ENCODE measurements at places on chromosomes 4 and X.

GRCh38 chr4:150710770-150711375, 128.9 kb downstream of the MAB21L2 start:
- no peak for DNase-seq

DNA sequence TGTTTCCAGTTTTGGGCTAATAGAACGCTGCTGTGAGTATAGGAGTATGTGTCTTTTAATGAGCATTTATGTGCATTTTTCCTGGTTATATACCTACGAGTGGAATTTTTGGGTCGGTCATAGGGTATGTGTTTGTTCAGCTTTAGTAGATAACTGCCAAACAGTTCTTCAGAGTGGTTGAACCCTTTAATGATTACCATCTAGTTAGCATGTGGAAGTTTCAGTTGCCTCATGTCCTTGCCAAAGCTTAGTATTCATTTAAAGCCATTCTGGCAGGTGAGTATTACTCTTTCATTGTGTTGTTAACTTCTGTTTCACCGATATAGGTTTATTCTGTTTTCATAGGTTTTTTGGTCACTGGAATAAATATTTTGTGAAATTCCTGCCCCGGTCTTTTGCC, 229.1 kb downstream of the ARHGAP10 start:
- no peak for DNase-seq

- DNase-seq, result no peak
These were observed 79.8 kb downstream of the NYX start for GRCh38 chrX:41526925-41527324.

DNA sequence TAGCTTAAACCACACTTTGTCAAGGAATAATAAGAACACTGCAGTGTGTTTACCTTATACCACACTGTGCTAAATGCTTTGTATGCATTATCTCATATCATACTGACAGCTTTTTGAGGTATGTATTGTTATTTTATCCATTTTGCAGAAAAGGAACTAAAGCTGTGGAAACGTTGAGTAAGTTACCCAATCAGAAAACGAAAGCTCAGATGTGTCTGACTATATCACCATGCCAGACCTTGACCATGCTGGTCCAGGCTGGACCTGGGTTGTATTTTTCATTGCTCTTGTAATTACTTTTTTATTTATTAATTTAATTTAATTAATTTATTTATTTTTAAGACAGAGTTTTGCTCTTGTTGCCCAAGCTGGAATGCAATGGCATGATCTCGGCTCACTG, 2.1 kb downstream of the HSD17B11 start:
- no peak for DNase-seq

DNA sequence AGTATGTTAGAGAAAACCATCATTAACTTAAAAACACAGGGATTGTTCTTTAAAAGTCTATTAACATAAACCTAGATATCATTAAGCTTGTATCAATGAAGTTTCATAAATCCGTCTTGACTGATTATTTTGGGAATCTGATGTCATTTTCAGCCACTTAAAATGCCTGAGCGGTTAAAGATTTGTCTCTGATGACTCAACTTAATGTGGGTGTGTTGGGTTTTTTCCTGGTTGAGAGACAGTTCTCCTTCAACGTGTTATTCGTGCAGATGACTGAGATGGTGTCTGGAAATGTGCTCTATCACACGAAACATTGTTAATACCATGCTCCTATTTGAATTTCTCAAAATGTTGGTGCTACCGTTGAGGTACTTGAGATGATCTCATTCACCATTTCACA, 227.3 kb upstream of the TENM3 start:
- no peak for DNase-seq

DNA sequence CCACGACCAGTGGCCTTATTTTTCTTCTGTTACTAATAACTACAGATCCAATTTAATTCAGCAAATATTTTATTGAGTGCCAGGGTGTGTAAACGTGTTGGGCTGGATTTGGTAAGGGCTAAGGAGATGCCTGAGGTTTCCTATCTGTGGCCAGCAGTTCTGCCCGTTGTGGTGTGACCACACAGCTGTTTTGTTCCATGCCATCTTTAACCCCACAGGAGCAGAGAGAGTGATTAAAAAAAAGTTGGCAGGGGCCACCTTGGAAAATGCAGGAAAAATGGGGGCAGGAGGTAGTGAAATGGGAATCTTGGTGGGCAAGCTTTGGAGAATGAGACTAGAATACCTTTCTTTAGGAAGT, 1.1 kb downstream of the PLAC8 start:
- no peak for DNase-seq

GRCh38 chr4:159193046-159193620, 90.3 kb downstream of the RAPGEF2 start:
- DNase-seq, result no peak

GRCh38 chr4:103324811-103325210, 126.7 kb upstream of the CENPE start:
- no peak for DNase-seq

- no peak for DNase-seq
These were observed 165.0 kb downstream of the RBM46 start for GRCh38 chr4:154946113-154946512.

- no peak for DNase-seq
These were observed 616.9 kb downstream of the FSTL5 start for GRCh38 chr4:161546902-161547301.

- no peak for DNase-seq
These were observed 4.9 kb downstream of the UBA6 start for GRCh38 chr4:67696061-67696460.

GRCh38 chr4:40957281-40957680, 207.5 kb downstream of the NSUN7 start:
- no peak for DNase-seq

GRCh38 chr4:111923786-111924185, 221.5 kb upstream of the FAM241A start:
- DNase-seq, result no peak

DNA sequence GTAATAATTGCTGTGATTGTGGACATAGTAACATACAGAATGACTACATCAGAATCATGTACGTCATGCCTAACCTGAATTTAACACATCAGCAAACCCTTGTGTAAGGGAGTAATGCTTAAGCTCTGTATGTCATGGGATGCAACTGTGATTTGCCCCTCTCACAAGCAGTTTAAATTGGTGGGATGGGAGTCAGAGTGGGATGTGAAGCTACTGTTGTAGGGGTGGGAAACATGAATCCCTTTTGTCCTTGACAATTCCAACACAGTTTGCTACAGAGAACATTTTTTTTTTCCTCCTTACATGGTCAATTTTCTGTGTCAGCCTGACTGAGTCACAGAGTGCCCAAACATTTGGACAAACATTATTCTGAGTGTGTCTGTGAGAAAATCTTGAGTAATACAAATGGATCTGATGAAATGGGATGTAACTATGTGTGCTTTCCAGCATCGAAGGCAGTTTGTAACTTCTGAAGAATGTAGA, 392.8 kb downstream of the GPM6A start:
- DNase-seq, result no peak

DNA sequence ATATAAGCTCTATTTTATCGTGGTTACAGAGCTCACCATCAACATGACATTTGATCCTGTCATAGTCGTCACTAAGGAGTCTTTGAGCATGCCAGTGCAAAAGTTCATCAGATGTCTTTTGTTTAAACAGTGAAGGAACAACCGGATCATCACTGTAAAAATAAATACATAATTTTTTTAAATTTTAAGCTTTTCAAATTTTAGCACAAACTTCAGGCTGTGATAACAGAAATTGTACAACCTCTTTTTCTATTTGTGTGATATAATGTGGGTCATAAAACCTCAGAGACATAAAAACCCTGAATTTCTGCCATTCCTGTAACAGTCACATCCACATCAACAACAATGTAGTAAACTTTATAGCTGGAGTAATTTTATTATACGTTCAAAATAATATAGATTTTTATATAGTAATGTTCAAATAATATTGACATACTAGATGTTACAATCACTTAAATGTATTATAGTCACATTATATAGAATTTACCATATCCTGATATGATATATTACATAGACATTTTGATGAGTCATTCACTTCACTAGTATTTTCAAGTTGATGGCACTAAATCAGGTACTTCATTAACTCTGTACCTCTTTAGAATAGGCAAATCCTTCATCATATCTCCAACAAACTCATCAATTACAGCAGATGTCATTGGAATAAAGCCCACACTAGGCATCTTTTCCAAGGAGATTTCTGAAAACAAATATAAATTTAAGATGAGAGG, 47.7 kb downstream of the DDX60L start:
- no peak for DNase-seq

- DNase-seq, result no peak
These were observed 2.3 kb downstream of the P2RY4 start for GRCh38 chrX:70257423-70258288.

- DNase-seq, result no peak
These were observed 54.2 kb downstream of the PLAC1 start for GRCh38 chrX:134603806-134604700.

- no peak for DNase-seq
These were observed 72.4 kb downstream of the YIPF6 start for GRCh38 chrX:68571292-68571609.

DNA sequence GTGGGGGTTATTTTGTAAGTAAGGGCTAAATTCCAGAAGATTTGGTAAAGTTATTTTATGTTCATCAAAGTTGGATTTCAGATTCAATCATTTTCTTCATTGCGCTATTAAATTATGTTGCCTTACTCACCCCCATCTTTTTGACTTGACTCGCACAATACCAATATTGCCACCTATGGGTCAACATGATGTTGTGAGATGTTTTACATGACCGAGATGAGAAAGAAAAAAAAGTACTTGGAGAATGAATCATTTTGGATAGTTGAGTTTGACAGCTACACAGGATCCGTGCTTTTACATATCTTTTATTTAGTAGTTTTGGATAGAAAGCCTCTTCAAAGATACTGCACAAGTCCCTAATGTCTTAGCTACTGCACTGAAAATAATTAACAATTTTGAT, 224.2 kb upstream of the EMCN start:
- DNase-seq, result no peak

DNA sequence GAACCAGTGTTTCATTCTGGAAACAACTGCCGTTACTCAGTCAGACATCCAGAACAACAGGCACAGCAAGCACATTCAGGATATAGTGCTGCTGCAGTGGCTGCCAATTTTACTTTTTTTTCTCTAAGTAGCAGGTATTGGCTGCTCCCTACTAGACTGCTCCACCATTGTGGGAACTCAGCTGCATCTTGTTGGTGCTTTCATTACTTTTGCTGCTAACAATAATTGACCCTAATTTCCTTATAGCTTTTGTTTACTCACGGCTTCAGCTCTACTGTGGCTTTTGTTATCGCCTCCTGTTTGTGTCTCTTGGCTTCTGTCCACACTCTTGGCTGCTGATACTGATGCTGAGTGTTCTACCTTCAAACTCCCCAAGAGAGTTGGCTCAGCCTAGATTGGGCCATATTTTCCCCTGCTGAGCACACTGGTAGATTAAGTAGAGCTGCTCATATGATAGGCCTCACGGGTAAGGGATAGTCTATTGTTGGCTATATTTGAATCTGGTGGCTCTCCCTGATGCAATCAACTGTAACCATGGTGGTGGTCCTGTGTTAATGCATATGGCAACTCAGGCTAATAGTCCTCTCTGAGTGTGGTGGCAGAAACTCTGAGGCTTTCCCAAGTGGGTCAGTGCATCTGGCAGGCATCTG, 44.5 kb upstream of the IL2 start:
- no peak for DNase-seq

DNA sequence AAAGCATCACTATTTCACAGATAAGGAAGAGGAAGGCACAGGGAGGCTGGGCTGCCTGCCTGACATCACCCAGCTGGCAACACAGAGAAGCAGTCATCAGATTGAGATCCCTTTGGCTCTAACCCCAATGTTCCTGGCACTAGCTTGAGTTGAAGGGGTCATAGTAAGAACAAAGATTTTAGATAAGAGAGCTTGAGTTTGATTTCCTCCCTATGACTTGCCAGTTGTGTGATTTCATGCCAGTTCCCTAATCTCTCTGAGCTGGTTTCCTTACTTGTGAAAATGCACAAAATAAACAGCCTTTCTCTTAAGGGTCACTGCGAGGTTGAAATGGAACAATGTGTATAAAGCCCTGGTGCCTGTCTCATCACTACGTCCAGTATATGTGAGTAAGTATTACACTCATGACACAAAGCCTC, 475.4 kb upstream of the HS3ST1 start:
- DNase-seq, result no peak

- DNase-seq, result no peak
These were observed 331.4 kb downstream of the ARHGAP24 start for GRCh38 chr4:85806334-85806733.

GRCh38 chr4:129600898-129601297, 504.9 kb downstream of the C4orf33 start:
- no peak for DNase-seq

DNA sequence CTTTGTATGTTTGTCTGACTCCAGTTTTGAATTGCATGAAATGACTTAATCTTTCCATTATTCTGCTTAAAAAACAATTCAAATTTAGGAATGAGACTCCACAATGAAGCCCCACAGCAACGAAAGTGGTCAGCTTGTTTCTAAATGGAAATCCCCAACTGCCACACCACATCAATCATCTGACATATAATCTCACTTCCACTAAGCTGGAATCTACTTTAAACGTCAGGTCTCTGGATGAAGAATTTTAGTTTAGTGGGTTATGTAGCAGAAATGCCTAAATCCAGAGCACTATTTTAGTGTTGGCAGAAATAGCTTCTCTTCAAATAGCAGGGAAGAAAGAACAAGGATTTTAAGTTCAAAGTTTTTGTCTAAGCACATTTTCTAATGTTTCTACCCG, 1.7 kb upstream of the BMP2K start:
- DNase-seq, result no peak

DNA sequence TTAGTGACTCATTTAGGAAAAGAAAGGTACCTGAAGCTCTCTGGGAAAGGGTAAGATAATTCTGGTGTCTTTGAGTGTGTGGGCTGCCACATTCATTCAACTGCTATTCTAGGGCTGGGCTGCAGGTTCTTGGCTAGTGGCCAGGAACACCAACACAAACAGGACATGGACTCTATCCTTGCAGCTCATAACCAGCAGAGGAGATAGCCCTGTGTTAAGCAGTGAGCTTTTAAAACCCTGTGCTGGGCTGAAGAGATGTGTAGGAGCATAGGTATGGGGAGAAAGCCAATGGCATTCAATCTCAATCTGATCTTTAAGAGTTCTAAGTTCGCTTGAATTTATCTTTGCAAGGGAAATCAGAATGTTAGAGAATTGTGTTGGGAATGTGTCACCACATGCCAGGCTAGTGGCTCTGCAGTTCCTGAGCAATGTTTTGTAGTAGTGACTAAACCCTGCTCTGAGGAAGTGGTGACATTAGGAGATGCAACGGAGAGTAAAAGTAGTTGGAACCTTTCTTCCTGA, 39.2 kb downstream of the SGMS2 start:
- no peak for DNase-seq

DNA sequence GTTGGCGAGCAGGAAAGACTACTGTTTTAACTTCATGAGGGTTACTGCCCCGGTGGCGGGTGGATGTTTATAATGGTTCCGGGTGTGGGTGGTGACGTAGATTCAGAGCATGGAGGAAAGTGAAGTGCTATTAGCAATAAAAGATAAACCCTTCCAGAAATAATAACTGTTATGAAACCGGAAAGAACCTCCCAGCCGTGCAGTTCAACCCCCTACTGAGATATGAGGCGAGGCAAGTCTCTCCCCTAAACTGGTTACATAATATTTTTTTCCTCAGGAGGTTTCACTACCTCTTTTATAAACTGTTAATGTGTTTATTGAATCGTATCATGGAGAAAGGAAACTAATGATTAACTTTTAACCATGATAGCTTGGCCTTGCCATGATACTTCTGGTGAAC, 33.9 kb upstream of the STIM2 start:
- no peak for DNase-seq

- peak; percentile 81 for DNase-seq
These were observed 35.3 kb downstream of the NBDY start for GRCh38 chrX:56764153-56764974.

All from effector CD4-positive, alpha-beta T cell (primary cell).